ENCODE measurements at places on chromosomes 12 and 14.
A peak's percentile ranks its signal among the peaks of the same experiment; 100 is the strongest.

- no peak for DNase-seq
Observed at GRCh38 chr12:46389031-46389616, 16.6 kb upstream of the SLC38A2 start.

DNA sequence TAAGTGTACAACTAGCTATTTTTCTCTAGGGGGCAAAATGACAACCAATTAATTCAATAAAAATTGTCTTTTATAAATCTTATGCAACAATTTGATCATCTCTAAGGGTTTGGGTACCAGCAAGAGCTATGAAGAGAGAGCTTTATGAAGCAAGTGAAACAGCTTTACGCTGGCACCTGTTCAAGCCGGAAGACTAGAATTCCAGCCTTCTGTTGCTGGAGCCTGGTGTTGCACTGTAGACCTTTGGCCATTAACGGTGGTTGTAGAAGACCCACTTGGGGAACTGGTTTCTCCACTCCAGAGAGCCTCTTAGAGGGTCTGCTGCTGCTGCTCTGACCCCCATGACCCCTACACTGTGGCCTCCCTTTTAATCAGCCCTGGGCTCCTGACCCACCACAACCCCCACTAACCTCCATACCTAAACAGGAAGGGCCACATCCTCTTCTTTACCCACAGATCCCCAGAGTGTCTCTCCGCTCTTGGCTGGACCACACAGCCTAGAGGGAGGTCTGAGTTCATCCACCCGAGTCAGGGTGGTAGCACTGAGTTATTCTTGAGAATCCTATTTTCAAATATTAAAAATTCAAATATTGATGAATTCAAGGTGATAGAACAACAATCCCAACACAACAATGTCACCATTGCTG, 54.6 kb upstream of the STON2 start:
- DNase-seq, result no peak

GRCh38 chr14:64715628-64716412, 11.6 kb downstream of the PLEKHG3 start:
- peak; percentile 43 for DNase-seq

GRCh38 chr12:83161456-83161855, 474.8 kb downstream of the TMTC2 start:
- no peak for DNase-seq

DNA sequence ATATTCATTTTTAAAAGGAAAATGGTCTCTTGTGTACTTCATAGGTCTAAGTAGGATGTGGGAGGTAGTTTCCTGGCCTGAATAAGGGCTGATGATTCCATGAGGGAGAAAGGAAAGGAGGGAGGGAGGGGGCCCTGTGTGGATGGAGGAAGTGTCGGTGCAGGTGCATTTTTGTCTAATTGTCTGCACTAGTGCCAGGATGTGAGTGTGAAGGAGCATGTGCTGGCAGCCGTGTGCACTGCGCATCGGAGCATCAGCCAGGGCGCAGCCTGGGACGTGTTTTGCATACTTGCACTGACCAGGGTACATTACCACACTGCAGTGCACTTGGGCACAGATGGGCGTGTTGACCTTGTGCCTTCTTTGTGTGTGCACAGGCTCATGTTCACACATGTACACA, 29.2 kb downstream of the SMUG1 start:
- DNase-seq, result peak; percentile 83

All from NCI-H69 (cell line).